ENCODE measurements at places on chromosomes 16 and 17.

DNA sequence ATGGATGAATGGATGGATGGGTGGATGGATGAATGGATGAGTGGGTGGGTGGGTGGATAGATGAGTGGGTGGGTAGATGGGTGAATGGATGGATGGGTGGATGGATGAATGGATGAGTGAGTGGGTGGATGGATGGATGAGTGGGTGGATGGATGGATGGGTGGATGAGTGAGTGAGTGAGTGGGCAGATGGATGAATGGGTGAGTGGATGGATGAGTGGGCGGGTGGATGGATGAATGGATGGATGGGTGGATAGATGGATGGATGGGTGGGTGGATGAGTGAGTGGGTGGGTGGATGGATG lies 6.4 kb upstream of the KATNB1 start:
- no peak for DNase-seq

GRCh38 chr17:70888324-70888723 lies 719.0 kb downstream of the KCNJ2 start:
- no peak for DNase-seq

GRCh38 chr17:76671912-76672262 lies 28.3 kb upstream of the ST6GALNAC1 start:
- no peak for DNase-seq

DNA sequence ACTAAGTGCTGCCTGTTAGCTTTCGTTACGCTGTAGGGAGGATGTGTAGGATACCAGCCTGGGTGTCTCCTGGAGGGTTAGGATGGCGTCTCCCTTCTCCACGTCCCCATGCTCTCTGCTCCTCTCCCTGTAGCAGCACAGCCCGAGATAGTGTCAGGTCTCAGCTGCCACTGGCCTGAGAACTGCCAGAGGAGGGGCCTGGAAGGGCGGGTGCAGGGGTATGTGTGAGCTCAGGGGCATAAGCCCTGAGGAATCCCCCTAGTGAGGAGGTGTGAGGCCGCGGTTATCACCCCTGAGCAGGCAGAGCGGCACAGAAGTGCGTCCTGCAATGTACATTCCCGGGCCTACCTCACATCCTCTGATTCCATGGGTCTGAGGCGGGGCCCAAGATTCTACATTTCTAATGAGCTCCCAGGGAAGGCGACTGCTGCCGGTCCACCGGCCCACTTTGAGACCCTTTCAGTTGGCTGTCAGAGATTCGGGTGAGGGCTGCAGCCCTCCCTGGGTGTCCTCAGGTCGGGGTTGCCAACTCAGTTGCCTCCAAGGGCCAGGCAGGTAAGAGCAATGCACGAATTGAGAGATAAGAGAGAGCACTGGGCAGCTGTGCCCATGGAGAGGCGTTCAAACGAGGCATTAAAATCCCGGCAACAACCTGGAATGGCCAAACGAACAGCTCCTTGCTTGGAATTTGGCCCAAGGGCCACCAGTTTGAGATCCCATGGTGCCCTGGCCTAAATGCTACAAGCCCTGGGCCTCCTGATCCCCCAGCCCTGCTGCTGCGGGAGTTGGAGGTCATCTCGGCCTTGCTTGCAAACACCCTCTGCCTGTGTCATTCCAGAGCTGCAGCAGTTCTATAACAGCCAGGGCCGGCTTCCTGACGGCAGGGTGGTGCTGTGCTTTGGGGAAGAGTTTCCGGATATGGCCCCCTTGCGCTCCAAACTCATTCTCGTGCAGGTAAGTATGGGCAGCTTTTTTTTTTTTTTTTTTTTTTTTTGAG lies 20.6 kb downstream of the IRF8 start:
- no peak for DNase-seq

DNA sequence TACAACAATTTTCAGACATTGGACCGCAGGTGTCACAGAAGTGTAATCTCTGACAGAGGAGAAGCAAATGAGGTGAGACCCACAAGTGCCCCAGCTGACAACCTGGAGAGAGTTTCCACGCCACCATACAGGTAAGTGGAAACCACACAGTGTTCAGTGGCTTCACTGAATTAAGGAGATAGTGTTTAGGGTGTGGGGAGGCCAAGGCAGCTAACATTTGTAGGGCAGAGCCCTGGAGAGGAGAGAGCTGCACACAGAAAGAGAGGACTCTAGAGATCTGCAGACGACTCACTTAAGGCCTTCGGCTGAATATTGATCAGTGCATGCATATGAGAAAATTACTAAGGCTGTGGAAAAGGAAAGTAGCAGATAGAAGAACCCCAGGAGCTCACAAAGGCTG lies 228.9 kb upstream of the TNRC6C start:
- no peak for DNase-seq

GRCh38 chr16:9870962-9871361 lies 311.3 kb downstream of the GRIN2A start:
- no peak for DNase-seq

DNA sequence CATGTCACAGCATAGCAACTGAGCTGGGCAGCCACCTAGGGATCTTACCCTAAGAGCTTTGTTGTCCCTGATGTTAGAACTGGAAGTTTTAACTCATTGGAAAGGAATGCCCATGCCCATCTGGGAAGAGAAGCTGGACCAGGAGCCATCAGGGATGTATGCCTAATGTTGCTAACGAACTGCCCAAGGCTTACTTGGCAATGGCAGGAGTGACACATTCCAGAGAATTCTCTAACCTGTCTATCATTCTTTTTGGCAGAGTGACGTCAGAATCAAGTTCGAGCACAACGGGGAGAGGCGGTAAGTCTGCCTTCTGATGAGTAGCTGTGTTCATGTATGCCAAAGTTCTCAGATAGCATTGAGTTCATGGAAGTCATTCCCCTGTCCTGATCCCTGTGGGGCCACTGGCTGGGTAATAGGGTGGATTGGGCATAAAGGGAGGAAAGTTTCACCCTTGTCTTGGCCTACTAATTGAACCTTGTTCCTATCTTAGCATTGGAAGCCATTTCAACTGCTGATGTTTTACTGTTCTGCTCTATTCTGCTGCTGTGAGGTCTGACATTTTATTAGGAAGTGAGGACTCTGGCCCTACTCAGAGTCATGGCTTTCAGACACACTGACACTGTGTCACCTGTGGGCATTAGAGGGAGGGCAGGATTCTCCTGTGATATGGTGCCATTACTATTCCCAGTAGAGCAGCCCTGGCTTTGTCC lies 23.7 kb downstream of the MAP3K3 start:
- DNase-seq = no peak

DNA sequence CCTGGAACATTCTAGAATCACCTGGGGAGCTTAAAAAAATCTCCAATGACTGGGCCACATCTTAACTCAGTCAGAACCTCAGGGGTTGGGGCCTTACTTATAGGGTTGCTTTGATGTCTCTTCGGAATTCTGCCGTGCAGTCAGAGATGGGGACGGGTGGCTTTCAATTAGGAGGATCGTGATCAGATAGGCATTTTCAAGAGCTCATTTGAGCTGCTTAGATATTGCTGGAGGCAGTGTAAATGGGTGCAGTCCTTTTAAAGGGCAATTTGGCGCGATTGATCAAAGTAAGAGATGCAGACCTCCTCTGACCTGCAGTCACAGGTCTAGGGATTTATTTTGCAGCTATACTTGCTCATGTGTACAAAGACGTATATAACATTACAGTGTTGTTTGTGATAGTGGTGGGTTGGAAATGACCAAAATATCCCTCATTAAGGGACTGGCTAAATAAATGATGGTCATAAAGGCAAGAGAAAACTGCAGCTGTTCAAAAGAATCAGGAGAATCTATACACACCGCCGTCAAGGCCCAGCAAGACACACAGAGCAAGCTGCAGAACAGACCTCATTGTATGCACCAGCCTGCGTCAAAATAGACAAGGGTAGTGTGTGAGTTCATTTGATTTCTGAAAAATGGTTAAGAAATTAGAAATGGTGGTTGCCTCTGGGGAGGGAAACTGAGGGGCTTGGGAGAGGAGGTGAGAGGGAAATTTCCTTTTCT lies 6.3 kb upstream of the KCNG4 start:
- DNase-seq = no peak

GRCh38 chr16:74627506-74628220 lies 20.7 kb upstream of the GLG1 start:
- DNase-seq = no peak

DNA sequence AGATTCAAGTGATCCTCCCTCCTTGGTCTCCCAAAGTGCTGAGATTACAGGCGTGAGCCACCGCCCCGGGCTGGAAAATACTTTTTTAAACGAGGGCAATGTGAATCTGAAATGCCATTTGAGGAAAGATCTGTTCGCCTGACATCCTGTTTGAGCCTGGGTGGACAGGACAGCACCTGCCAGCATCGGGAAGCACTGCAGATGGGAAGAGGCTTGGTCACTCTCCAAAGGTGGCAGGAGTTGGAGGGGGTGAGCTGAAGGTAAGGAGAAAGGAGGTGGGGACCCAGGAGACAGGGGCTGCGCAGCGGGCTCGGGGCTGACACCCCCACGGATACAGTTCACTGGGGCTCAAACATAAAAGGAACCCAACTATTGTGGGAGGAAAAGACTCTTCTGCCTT lies 3.9 kb upstream of the BIRC5 start:
- DNase-seq = no peak

DNA sequence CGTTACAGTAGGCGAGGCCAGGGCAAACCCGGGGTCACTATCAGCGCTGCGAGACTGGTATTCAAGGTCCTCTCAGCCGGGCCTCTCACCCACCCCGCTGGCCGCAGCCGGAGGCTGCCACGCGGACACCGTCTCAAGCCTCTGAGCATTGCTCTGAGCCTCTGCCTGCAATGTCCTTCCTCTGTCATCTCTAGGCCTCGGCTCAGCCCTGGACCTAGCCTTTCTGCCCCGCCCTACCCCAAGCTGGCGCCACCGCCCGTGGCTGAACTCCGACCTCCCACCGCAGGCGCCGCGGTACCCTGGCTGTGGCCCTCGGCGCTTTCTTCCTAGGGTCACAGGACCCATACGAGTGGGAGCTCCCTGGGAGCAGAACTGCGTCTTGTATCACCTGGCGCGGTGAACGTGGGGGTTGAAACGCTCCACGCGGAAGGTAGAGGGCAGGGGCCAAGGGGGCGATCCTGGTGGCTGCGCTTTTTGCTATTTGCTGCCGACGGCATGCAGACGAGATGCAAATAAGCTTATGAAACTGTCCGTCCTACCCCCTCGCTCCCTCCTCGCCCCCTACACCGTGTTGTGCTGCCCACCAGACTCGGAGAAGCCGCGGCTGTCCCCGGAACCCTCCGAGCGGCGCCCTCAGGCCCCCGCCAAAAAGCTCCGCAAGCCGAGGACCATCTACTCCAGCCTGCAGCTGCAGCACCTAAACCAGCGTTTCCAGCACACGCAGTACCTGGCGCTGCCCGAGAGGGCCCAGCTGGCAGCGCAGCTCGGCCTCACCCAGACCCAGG lies 3.7 kb downstream of the DLX4 start:
- no peak for DNase-seq

DNA sequence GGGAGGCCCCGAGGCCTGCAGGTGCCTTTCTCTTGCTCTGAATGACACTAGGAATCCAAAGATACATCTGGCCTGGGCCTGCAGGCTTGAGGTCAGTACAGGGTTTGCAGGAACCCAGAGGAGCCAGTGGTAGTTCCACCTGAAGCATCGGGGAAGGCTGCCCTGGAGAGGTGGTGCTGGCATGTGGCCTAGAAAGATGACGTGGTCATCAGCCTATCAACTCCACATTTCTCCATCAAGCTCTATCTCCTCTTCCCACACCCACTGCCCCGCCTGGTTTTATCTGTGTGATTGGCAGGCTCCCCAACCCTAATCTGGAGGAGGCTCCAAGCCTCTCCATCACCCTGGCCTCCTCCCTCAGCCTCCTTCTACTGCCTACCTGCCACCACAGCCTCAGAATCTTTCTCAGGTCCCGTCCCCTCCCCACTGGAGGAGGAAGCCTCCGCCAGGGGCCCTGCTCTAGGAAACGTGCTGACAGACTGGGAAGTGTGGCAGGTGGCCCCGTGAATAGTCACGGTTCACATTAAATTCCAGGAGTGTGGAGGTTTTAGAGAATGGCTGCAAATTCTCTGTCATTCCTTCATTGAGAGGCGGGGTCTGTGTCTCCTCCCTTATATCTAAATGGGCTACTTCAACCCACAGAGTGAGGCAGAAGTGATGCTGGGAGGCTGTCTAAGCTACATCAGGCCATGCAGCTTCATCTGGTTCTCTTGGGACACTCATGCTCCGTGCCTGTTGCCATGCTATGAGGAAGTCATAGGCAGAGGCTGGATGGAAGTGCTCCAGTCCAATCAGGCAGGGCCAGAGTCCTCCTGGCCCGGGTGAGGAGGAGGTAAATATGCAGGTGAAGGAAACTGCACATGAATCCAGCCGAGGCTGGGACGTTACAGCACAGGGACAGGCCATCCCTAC lies 11.4 kb upstream of the MAP2K3 start:
- no peak for DNase-seq

DNA sequence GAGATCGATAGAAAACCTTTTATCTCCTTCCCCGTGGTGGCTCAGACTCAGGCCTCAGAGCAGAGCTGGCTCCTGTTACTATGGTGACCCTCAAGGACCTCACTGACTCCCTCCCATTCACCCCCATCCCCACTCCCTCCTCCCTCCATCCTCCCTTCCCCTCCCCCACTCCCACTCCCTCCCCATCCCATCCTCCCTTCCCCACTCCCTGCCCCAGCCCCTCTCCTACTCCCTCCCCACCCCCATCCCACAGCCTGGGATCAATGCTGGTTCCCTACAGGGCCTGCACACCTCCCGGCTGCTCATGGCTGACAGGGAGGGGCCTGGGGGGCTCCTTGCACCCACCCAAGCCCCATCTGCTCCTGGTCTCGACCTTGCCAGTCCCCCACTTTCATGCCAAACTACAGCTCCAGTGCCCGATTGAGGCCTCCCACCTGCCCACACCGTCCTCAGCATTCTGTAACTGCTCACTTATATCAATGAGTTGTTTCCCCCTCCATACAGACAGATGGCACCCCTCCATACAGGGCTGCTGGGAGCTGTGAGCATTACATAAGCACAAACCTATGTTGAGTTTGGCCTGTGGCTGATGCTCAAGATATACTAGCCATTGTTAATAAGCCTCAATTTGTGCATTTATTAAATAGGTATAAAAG lies 11.6 kb upstream of the RAI1 start:
- DNase-seq = no peak

DNA sequence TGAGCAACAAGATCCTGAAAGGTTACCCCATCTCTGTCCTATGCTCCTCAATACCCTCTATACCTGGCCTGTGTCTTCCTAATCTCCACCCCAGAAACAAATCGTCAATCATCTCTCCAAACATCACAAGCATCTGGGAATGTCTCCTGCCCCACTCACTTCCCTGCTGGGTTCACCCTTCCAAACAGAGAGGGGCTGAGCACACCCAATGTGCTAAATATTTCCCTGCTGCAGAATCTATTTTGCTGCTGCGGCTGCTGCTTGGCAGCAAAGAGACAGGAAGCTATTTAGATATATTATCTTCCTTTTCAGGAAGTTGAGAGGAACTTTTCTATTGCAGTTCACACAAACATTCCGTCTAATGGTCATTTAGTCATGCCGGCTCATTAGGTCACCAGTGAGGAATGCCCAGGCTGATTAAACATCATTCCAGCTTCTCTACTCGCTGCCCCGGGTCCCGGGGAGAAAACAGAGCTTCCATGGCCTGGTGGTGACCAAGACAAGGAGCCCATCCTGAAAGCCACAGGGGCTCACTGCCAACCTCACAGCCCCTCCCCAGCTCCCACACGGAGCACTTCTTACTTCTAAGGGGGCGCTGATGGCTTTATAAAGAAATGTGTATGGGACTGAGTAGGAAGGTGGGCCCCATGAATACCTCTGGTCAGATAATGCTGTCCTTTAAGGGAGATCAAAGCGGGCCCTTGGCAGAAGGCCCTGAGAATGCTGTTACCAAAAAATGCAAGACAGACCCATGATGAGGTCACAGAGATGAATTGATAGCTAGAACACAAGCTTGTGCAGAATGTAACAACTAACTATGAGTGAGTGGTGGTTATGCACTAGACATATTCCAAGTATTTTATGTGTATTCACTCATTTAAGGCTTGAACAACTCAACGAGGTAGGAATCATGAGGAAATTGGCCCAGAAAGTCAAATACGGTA lies 218.3 kb downstream of the SOX9 start:
- DNase-seq = no peak

Measured in COR-L47 (cell line).